ENCODE measurements at places on chromosomes 6 and 20.

DNA sequence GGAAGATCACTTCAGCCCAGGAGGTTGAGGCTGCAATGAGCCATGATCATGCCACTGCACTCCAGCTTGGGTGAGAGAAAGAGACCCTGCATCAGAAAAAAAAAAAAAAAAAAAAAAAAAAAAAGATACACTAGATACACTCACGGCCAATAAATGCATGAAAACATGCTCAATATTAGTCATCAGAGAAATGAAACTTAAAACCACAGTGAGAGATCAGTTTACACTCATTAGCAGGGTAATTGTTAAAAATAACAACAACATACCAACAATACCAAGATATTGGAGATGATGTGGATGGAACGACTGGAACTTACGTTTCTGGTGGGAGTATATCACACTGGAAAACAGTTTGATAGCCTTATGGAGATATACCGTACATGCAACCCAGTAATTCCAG is 29.9 kb downstream of the HS3ST5 start:
- no peak for DNase-seq

DNA sequence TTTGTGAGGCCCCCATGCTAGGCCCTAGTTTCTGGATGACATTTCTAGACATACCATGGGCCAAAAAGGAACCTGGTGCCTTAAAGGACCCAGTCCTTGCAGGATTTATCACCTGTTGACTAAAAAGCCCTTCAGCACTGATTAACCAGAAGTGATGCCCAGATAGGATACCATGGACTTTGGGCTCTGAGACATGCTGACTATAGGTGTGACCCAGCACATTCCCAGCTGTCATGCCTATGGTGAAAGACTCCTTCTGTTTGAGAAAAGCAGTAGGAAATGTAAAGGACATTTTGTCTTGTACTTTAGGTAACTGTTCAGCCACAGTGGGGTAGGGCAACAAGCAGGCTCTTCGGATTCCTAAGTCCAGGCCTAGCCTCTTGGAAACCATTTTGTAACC is 724.2 kb downstream of the CD109 start:
- no peak for DNase-seq

GRCh38 chr20:38514947-38515346 is 42.3 kb downstream of the RALGAPB start:
- no peak for DNase-seq

- no peak for DNase-seq
Observed at GRCh38 chr6:80967609-80968008, 784.9 kb downstream of the TENT5A start.

DNA sequence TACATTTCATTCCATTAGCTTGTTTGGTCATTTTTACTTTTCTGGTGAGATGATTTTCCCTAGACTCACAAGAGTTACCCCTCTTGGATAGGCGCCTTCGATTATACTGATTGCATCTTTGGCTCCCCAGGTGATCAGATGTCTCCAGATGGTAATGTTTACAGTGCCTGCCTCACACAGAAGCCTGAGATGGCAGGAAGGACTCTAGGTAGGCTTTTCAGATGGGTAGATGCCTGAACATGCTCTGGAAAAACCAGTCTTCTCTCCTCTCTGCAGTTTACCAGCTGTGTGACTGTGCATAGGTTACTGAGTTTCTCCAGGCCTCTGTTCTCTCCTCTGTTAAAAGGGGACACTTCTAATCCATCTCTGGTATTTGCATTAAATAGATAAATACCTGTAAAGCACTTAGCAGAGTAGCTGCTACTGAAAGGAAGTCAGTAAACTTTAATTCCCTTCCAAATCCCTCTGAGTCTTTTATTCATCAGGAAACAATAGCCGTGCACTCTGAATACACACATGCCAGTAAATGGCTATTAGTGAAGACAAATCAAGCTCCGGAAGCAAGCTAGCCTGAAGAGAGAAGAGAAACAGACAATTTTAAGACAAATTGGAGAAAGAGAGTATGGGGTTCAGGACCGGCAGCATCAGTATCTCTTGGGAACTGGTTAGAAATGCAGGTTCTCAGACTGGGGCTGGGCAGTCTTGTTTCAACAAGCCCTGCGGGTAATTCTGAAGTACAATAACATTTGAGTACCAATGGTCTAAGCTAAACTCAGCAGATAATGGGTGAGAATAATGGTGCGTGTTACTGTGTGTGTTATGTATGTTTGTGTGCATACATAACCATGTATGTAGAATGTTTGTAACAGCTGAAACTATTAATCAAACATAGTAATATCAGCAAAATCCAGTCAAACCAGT is 139.4 kb downstream of the UST start:
- no peak for DNase-seq

GRCh38 chr6:44310241-44310640 is 2.9 kb downstream of the AARS2 start:
- no peak for DNase-seq

GRCh38 chr20:49569411-49570115 is 1.6 kb upstream of the PTGIS start:
- no peak for DNase-seq

DNA sequence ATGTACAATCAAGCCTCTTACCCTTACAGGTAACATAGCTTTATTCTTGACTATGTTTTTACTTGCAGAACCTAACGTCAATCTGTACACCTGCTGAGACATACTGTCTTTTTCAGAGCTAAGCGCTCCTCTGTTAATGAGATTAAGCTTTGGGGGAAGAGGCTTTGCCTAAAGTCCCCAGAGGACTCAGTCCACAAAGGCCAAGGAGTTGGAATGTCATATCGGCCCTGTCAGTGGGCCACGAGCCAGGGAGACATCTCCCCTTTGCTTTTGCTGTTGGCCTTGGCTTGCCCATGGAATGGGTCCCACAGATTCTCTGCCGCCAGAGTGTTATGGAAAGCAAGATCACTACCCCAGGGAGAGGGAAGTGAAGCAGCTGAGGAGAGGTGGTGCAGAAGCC is 64.1 kb upstream of the SOX4 start:
- no peak for DNase-seq

DNA sequence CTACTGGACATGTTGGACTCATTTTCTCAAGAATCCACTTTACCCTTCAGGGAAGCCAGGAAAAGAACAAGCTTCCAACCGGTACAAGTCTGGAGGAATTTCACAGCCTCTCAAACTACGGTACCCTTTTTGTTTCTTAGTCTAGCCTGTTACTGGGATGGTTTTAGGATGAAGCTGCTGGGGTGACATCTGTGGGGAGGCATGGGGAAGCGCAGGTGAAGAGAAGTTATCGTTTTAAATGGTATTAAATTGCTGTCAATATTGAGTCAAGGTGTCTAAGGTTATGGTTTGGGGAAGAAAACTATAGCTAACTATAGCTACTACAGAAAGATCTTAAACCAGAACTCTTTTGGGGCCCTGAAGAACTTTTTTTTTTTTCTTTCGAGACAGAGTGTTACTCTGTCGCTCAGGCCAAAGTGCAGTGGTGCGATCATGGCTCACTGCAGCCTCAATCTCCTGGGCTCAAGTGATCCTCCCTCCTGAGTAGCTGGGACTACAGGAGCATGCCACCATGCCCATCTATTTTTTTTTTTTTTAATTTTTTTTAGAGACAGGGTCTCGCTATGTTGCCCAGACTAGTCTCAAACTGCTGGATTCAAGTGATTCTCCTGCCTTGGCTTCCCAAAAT is 128.7 kb downstream of the RIN2 start:
- DNase-seq: no peak

DNA sequence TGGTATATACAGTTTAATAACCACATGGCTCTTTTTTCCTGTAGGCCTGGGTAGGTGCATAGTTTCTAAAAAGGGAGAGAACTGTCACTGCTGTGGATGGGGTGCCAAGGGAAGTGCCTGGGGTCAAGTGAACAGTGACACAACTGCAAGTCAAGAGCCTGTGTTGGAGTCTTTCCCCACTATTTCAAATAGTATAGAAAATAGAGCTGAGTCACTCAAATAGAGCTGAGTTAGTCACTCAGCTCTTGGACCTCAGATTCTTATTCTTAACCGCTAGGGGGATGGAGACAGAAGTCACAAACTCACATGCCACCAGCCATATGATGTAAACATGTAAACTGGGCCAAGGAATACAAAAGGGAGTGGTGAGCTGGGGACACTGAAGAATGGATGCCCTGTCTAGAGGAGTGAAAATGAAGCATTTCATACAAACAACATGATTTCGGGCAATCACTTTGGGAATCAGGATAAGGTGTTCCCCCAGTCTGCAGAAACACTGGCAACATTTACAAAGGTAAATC is 2.1 kb downstream of the NQO2 start:
- no peak for DNase-seq

- no peak for DNase-seq
Observed at GRCh38 chr20:5551621-5552020, 198.6 kb upstream of the SHLD1 start.

DNA sequence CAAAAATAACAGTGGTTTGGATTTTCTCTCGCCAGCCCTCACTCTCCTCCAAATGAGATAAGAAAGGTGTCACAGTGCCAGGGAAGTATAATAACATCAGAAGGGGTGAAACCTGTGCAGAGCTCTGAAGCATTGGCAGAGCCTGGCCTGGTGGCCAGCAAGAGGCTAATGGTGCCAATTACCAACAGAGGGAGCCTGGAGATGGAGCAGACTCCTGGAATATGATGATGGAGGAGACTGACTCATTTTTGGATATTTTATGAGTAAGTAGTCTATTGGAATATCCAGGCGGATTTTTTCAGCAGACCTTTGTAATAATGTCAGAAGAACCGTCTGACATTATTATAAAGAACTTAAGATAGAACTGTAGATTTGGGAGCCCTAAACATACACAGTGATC is 442.6 kb upstream of the MARCKS start:
- peak; percentile 18 for DNase-seq

GRCh38 chr6:152821525-152821924 is 70.9 kb downstream of the VIP start:
- no peak for DNase-seq

- DNase-seq: no peak
Observed at GRCh38 chr20:23180451-23180921, 94.4 kb upstream of the CD93 start.

GRCh38 chr20:4809707-4810106 is 88.0 kb downstream of the PRND start:
- no peak for DNase-seq

DNA sequence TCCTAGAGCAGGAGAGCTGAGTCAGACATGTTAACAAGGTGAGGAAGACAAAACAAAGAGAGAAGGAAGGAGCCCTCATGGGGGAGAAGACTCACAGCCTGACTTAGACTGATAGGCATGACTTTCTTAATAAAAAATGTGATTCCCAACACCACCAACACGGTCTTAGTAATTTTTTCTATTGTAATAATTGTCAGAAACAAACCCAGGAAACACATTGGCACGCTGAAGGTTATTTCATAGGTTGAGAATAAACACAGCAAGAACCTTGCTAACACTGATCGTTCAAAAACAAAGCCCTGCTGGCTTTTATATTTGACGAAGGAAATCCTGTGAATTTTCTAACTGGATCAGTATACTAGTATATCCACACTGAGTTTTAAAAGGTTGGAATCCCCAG is 286.8 kb downstream of the HACE1 start:
- no peak for DNase-seq

DNA sequence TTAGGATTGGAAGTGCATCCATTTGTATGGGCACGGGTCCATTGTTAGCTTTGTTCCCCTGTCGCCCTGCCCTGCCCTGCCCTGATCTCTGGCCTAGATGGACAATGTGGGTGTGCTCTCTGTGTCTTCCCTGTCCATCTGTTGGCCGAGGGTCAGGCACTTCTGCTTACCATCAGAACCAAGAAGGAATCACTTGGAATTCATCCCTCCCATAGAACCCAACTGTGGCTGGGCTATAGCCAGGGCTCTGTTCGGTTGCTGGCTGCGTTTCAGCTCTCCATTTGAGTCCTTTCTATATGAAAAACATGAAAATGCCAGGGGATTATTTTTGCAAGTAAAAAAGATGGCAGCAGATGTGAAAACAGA is 26.6 kb upstream of the TULP4 start:
- DNase-seq: peak; percentile 36

DNA sequence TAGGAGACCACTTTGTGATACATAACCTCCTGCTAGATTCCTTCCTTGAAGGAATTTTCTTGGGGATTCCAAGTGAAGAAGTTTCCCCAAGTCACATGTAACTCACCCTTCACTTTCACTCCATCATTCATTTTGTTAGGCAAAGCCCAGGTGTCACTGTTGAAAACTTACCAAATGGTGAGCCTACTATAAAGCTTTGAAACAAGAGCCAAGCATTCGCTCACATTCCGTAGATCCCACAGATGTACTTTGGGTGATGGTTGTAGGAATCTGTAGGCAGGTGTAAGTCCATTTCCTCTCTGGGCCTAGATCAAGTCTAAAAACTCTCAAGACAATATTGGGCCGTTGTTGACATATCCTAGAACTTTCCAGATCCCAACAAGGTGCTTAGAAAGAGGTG is 74.1 kb downstream of the PRDM1 start:
- no peak for DNase-seq

GRCh38 chr6:3186974-3187382 is 29.6 kb upstream of the TUBB2A start:
- DNase-seq: no peak

DNA sequence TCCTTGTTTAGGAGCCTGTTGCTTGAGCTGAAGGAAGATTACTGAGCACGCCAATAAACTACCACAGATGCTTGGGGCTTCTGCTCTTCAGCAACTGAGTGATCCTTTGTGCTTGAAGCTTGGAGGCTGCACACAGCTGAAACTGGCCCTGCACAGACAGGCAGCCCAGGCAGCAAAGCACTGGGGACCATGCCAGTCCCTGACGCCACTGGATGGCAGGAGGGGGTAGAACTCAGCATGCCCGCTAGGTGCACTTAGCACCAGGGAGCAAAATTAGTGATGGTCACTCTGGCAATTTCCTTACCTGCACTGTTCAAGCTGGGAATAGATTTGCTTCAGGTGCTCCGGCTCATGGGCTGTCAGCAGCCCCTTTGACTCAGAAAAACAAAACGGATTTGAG is 91.5 kb downstream of the FAM50B start:
- no peak for DNase-seq

DNA sequence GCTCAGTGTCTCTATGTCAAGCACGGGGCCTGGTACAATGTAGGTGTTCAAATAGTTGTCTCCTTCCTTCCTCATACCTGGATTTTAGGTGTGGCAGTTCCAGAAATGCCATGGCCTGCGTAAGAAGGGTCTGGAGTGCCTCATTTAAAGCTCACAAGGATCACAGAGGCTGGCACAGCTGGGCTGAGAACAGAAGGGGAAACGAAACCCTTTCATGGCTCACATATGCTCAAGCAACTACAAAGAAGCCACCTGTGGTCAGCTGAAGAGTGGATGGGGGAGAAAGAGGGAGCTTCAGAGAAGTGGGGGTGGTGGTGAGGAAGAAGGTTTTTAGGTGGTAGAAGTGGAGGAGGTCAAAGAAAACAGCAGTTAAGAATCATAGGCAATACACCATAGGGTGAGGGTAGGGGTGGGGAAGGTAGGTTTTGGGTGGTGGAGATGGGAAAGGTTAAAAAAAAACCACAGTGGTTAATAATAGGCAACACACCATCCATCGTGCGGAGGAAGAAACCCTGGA is 17.0 kb upstream of the TOP1 start:
- no peak for DNase-seq
